Germinal center (tissue), 1 donor: ENCODE measurements at places on chromosomes 6 and 20.
A peak's percentile ranks its signal among the peaks of the same experiment; 100 is the strongest.

- no peak for DNase-seq
These were observed 105.0 kb downstream of the HUS1B start for GRCh38 chr6:551829-552350.

DNA sequence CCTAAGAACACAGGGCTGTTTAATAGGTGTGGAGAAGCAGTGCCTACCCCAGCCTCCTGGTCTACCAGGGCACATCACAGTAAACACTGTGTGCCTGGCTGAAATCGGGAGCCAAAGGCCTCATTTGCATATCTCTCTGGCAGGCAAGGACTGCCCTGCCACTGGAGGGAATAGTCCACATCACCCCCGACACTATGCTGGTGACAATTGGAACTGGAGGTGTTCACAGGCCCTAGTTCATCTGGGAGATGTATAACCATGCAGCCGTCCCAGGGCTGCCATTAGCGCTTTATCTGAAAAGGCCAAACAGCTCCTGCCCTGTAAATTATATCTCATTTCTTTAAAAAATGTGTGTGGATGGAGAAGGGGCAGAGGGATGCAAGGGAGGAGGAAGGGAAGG, 150.3 kb downstream of the LINC00237 start:
- no peak for DNase-seq

- no peak for DNase-seq
These were observed 208.4 kb downstream of the MANEA start for GRCh38 chr6:95785785-95786184.

DNA sequence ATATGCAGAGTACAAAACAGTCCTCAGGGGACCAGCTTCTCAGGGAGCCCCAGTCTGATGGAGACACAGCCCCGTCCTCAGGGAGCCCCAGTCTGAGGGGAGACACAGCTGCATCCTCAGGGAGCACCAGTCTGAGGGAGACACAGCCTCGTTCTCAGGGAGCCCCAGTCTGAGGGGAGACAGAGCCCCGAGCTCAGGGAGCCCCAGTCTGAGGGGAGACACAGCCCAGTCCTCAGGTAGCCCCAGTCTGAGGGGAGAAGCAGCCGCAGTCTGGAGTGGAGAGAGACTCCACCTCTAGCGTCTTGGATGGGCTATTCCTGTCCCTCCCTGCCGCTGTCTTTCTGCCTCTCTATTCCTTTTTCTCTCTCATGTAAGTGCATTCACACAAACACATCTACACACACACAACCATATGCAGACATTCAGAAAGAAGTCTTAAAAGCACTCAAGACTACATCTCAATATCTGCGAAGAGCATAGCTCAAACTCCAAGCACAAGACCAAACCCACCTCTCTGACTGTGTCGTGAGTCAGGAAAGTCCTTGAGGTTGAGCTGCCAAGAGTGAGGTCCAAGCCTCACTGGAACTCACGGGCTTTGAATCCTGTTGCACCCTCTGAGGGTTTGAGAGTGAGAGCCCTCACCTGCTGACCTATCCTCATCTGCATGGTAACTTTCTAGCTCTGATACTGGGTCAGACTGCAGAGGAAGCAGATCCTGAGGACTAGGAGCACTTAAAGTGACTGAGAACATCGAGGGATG, 53.1 kb upstream of the SAYSD1 start:
- no peak for DNase-seq

- no peak for DNase-seq
These were observed 368.0 kb downstream of the TBC1D32 start for GRCh38 chr6:120966321-120966720.

DNA sequence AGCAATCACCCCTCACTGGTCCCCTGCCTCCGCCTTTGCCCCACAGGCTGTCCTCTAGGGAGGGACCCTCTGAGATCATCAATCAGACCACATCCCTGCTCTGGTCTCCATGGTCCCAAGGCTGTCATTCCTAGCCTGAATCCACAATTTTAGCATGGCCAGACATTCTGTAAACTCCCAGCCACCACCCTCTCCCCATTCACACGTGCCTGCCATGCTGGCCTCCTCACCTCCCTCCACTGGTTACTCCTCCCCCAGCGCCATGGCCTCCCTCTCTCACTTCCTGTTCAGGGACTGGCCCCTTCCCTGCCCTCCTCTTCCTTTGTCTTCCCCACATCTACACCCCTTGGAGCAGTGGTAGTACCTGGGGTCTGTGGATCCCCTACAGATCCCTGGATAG, 150.7 kb upstream of the MLN start:
- no peak for DNase-seq

DNA sequence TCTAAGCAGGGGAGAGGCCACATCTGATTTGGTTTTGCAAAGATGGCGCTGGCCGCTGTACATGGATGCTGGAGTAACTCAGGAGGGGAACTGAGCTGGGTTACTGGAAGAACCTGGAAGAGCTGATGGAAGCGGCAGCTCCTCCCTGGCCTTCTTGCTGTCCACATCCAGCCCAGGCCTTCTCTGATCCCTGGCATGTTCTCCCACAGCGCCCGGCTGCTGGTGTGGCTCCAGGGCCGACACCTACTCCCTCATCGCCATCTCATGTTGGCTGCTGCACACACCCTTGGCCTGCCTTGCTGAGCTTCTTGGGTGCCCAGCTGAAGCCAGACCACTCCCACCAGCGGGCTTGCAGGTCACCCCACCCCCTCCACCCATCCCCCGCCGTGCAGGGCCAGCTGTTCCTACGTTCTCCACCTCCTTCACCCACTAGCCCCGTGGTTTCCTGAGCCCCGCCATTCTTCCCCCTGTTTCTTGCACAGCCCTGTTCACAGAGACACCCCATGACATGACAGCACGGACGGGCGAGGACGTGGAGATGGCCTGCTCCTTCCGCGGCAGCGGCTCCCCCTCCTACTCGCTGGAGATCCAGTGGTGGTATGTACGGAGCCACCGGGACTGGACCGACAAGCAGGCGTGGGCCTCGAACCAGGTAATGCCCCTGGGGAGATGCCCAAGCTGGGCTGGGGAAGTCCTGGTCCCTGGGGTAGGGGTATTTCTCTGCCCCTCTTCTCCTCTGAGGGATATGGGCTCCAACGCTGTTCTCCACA, 28.4 kb downstream of the VSTM2L start:
- DNase-seq = no peak

DNA sequence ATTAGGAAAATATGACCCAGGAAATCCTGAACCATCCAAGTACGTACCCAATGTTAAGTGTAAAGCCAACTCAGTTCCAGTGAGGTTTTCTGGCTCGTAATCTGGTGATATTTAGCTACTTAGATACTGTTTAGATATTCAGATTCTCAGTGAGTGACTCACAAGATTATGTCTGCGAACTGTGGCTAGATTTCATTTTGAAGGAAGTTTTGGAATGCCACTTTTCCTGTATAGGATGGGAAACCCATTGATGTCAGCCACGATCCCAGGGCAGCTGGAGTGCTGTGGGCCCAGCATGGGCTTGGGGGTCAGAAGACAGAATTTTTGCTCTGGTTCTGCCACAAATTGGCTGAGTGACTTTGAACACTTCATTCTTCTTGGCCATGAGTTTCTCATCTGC, 76.3 kb downstream of the TMEM170B start:
- no peak for DNase-seq

DNA sequence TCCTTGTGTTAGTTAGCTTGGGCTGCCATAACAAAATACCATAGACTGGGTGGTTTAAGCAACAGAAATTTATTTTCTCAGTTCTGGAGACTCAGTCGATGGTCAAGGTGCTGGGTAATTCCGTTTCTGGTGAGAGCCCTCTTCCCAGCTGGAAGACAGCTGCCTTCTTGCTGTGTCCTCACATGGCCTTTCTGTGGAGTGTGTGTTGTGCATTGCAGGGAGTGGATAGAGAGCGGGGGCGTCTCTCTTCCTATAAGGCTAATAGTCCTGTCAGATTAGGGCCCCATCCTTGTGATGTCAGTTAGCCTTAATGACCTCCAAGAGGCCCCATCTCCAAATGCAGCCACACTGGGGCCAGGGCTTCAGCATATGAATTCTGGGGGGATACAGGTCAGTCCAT, 19.2 kb downstream of the CHMP4B start:
- DNase-seq = no peak

GRCh38 chr6:57423468-57423867, 106.0 kb downstream of the PRIM2 start:
- no peak for DNase-seq

GRCh38 chr6:151630387-151630786, 136.6 kb downstream of the CCDC170 start:
- DNase-seq = no peak

DNA sequence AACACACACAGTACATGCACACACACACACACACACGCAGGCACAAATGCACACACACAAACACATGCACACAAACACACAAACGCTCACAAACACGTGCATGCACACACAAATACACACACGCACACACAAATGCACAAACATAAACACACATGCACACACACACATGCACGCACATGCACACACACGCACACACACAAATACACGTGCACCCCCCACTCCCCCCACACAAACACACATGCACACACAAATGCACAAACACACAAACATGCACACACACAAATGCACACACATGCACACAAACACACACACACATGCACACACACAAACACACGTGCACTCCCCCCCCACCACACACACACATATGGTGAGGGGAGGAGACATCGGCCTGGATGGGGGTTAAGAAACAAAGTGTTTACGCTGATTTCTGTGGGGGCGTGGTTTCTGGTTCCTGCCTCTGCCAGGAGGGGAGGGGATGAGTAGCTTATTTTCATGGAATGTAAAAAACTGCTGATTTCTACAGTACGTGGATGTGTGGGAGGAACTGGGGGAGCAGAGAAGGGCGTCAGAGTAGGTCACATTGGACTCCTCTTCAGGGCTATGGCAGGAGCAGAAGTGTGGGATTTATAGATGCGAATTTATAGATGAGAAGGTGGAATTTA, 607.2 kb downstream of the QKI start:
- no peak for DNase-seq

DNA sequence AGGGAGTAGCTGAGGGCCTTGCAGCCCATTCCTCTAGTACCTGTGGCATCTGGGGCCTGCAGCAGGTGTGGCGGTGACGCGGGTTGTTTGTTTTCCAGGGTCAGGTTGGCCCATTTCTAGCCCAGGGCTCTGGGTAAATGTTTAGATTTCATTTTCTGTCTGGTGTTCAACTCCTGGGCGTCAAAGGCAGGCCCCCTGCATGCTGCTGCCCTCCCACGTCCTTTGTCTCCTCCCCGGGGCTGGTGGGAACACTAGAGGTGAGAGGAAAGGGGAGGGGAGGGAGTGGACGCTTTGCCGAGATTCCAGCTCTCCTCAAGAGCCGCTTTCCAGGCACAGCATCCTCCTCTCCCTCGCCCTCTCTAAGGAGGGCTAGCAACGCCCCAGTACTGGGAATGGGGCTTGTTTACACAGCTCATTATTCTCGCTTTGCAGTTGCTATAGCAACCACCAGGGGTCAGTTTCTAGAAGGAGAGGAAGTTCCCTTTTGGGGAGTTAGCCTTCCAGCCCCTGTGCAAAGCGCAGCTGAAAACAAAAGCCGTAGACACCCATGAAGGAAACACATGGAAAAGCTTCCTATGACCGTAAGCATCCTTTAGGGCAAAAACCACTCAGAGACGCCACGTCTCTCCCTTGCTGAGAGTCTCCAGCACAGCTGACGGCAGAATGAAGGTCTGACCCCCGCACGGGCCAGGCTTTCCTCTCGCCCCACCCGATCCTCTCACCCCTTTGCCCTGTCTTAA, 170.6 kb downstream of the LY86 start:
- DNase-seq = peak; percentile 41

GRCh38 chr6:25034431-25034921, 98.7 kb upstream of the RIPOR2 start:
- DNase-seq = no peak

DNA sequence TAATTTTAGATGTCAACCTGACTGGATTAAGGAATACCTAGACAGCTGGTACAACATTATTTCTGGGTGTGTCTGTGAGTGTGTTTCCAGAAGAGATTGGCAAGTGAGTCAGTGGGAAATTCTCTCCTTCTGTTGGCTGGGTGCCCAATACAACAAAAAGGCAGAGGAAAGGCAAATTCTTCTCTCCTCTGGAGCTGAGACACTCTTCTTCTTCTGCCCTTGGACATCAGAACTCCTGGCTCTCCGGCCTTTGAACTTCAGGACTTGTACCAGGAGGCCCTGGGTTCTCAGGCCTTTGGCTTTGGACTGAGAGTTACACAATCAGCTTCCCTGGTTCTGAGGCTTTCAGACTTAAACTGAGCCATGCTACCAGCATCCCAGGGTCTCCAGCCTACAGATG, 7.8 kb upstream of the BTN3A1 start:
- DNase-seq = no peak

DNA sequence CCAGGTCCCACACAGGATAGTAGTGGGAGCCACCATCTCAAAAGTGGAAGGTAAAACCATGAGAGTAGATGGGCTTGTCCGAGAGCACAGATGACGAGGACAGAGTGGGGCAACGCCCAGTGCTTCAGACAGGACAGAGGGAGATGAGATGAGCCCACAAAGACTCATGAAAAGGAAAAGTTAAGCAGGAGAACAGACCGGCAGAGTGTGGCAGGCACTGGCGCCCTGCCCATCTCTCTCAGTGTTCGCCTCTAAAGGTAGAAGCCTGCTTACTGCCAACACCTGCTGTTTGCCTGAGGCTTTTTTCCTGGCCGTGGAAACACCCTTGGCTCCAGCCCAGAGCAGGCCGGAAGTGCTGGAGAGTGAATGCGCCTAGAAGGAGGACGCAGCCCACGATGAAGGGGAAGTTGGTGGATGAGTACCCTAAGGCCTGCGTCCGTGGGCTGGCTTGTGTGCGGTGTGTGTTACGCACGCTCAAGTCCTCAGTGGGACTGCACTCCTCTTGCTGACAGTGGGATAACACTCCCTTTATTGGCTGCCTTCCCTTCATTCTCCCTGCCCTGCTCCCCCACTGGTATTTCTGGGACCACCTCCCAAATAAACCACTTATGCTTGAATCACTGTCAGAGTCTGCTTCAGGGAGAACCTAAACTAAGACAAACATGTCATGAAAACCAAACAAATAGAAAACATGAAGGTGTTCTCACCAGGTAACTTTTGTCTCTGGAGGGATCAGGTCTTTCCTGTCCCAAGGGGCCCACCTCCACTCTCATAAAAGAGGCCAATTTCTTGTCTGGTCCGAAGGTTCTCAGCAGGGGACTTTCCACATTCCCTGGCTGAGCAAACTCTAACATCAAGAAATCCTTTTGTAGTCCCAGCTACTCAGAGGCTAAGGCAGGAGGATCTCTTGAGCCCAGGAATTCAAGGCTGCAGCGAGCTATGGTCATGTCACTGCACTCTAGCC, 9.1 kb upstream of the FOXP4 start:
- DNase-seq = no peak

GRCh38 chr6:93787841-93788240, 368.5 kb upstream of the EPHA7 start:
- DNase-seq = no peak

- peak; percentile 9 for DNase-seq
These were observed 301 bp downstream of the PPP1R3D start for GRCh38 chr20:59939879-59940128.
